Endodermal cell (in vitro differentiated cells): ENCODE measurements at places on chromosomes 4 and X. TPM values are rescaled to one million over a fixed set of nuclear protein-coding genes. Genes with fewer than 3 reads are reported as not detected.

The HERC6 gene
- 8.9 to 12.7 TPM (median 11.7 TPM) in 3 replicates for total RNA-seq

The ZIC3 gene
- total RNA-seq: 113 and 130 TPM in 2 replicates

The CENPI gene
- total RNA-seq: 14.9 to 36.9 TPM (median 32.6 TPM) in 3 replicates

The SUPT20HL1 gene
- 0.09 TPM in 1 of 2 replicates, not detected in the other for total RNA-seq

The SMR3B gene
- total RNA-seq: not detected in 2 replicates

The CBLL2 gene
- not detected in 3 replicates for total RNA-seq

The UGT2B17 gene
- total RNA-seq: not detected in 2 replicates

The CLDN34 gene
- 0.35 to 1.1 TPM (median 0.49 TPM) in 3 replicates for total RNA-seq

The PCDH18 gene
- total RNA-seq: 4.8 to 11.9 TPM (median 8.1 TPM) in 3 replicates

The NOCT gene
- 22.3 and 24.9 TPM in 2 replicates for total RNA-seq

The HPGD gene
- 0.38 to 1.2 TPM (median 0.84 TPM) in 3 replicates for total RNA-seq

The GAGE12J gene
- total RNA-seq: not detected in 2 replicates

The COPS4 gene
- total RNA-seq: 32.2 to 40.1 TPM (median 39.4 TPM) in 3 replicates

The UGT2A2 gene
- not detected in 3 replicates for total RNA-seq

The FAM9B gene
- total RNA-seq: not detected in 3 replicates

The PDCL2 gene
- total RNA-seq: not detected in 2 replicates

The PRKG2 gene
- 0.92 to 1.3 TPM (median 1.1 TPM) in 3 replicates for total RNA-seq

The EFHC2 gene
- total RNA-seq: 1.3 and 1.4 TPM in 2 replicates

The BBS7 gene
- total RNA-seq: 25.0 and 26.7 TPM in 2 replicates

The GSPT2 gene
- 16.6 to 21.9 TPM (median 21.3 TPM) in 3 replicates for total RNA-seq

The SPANXD gene
- not detected in 2 replicates for total RNA-seq

The SPRY1 gene
- total RNA-seq: 18.5 and 23.0 TPM in 2 replicates

The GPR143 gene
- total RNA-seq: 11.9 to 13.5 TPM (median 12.6 TPM) in 3 replicates

The RAB41 gene
- not detected in 2 replicates for total RNA-seq

The CFP gene
- 2.5 and 4.6 TPM in 2 replicates for total RNA-seq

The ADH1A gene
- total RNA-seq: not detected in 3 replicates

The ARX gene
- total RNA-seq: 0.07 and 0.09 TPM in 2 replicates

The RASL11B gene
- 6.4 to 7.6 TPM (median 7.0 TPM) in 3 replicates for total RNA-seq

The CENPVL3 gene
- total RNA-seq: 2.3 to 3.5 TPM (median 3.0 TPM) in 3 replicates

The QRFPR gene
- 0.52 TPM in 1 of 2 replicates, not detected in the other for total RNA-seq

The WAS gene
- 0.38 and 0.84 TPM in 2 replicates for total RNA-seq

The RPS6KA6 gene
- total RNA-seq: 14.1 to 17.9 TPM (median 15.9 TPM) in 3 replicates

The F8A3 gene
- 5.4 and 6.2 TPM in 2 replicates for total RNA-seq

The NAP1L3 gene
- 19.3 and 20.5 TPM in 2 replicates for total RNA-seq

The SSX3 gene
- total RNA-seq: not detected in 2 replicates

The ITGB1BP2 gene
- 3.9 and 6.1 TPM in 2 replicates for total RNA-seq

The MAGIX gene
- total RNA-seq: 1.2 to 1.9 TPM (median 1.3 TPM) in 3 replicates

The ATP10D gene
- total RNA-seq: 0.27 to 1.5 TPM (median 0.36 TPM) in 3 replicates

The ATG4A gene
- 2.6 to 4.3 TPM (median 3.3 TPM) in 3 replicates for total RNA-seq

The EGF gene
- total RNA-seq: 9.8 and 14.6 TPM in 2 replicates

The SAGE1 gene
- not detected in 3 replicates for total RNA-seq

The SHROOM3 gene
- total RNA-seq: 12.4 to 18.1 TPM (median 18.0 TPM) in 3 replicates

The CLDN22 gene
- 0.15 and 0.27 TPM in 2 replicates for total RNA-seq

The VSIG1 gene
- total RNA-seq: 0.35 to 1.1 TPM (median 0.38 TPM) in 3 replicates

The WNK3 gene
- 30.7 and 40.4 TPM in 2 replicates for total RNA-seq

The COL4A6 gene
- 277 and 338 TPM in 2 replicates for total RNA-seq

The ARMCX2 gene
- 142 and 145 TPM in 2 replicates for total RNA-seq

The OPRPN gene
- not detected in 3 replicates for total RNA-seq

The CYSLTR1 gene
- 0.11 and 0.14 TPM in 2 replicates for total RNA-seq

The JCHAIN gene
- not detected in 3 replicates for total RNA-seq

The ADH4 gene
- not detected in 3 replicates for total RNA-seq

The UGT2A1 gene
- total RNA-seq: not detected in 3 replicates

The MAGEA8 gene
- total RNA-seq: not detected in 3 replicates

The DDX53 gene
- total RNA-seq: not detected in 3 replicates

The CXCL10 gene
- total RNA-seq: not detected in 2 replicates

The TRIM2 gene
- total RNA-seq: 40.9 and 56.1 TPM in 2 replicates

The SULT1B1 gene
- 0.05 TPM in 1 of 3 replicates, not detected in the others for total RNA-seq
